ENCODE measurements at places on chromosomes 7 and 10.

GRCh38 chr7:15798081-15798480 lies 111.6 kb upstream of the MEOX2 start:
- no peak for DNase-seq

GRCh38 chr7:99365318-99366141 lies 9.0 kb upstream of the ARPC1B start:
- DNase-seq: peak; percentile 72

GRCh38 chr10:120460776-120461175 lies 3.7 kb downstream of the PLPP4 start:
- DNase-seq: no peak

DNA sequence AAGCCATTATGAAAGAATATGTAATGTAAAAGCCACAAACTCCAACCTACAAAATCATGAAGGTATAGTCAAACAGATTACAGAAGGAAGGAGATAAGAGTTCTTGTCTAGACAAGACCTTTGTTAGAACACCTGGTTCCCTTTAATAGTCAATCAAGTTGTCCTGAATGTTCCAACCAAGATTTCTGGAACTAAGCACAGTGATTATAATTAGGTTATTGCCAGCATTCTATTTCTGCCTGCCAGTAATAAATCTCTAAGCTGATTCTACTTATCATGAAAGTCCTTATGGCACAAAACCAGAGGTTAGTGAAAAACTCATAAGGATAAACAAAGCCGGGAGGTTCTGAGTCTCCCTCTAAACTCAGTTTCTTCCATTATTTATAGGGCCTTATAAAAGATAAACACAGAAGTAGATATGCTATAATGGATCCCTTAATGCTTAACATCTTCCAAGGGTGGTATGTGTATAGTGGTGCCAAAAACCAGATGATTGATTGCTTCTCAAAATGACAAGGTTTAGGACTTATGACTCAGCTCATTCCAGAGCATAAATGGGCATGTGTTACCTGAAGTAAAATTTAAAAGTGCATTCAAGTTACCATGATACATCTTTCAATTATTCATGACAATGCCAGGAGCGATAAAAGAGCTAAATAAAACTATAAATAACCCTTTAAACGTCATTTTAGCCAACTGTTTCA lies 237.2 kb downstream of the CSTF2T start:
- DNase-seq: no peak

DNA sequence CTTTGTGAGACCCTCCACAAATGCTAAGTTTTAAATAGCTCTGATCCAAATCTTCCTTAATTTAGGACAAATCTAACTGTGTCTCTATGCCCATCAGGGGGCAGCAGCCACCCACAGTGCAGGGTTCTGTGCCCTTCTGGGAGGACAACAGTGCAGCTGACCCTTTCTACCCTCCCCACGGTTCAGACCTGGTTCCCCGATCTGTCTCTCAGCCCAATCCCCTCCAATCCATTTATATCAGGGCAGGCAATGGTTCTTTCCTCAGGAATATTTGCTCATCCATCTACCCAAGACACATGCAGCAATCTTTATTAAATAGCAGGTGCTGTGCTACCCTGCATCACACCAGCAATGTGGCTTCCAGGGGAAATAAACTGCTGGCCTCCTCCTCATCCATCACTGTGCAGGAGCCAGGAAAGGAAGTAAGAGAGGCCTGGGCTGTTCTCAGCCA lies 4.0 kb upstream of the RBM28 start:
- peak; percentile 27 for DNase-seq

DNA sequence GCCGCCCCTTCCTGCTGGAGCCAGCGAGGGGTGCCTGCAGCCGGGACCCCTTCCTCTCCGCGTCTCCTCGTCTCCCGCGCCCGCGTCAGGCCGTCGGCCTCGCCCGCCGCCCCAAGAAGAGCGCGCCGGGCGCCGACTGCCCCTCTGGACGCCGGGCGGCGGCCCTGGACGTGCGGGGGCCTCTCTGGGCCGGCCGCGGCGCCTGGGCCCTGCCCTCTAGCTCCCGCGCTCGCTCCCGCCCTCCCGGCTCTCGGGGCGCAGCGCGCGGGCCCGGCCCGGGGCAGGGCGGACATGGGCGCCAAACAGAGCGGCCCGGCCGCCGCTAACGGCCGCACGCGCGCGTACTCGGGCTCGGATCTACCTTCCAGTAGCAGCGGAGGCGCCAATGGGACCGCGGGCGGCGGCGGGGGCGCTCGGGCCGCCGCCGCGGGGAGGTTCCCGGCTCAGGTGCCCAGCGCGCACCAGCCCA lies 704 bp downstream of the ZNRF2 start:
- peak; percentile 22 for DNase-seq

- peak; percentile 18 for DNase-seq
Observed at GRCh38 chr7:140212100-140212881, 35.5 kb upstream of the KDM7A start.

GRCh38 chr10:29174389-29174788 lies 114.5 kb upstream of the LYZL1 start:
- no peak for DNase-seq

DNA sequence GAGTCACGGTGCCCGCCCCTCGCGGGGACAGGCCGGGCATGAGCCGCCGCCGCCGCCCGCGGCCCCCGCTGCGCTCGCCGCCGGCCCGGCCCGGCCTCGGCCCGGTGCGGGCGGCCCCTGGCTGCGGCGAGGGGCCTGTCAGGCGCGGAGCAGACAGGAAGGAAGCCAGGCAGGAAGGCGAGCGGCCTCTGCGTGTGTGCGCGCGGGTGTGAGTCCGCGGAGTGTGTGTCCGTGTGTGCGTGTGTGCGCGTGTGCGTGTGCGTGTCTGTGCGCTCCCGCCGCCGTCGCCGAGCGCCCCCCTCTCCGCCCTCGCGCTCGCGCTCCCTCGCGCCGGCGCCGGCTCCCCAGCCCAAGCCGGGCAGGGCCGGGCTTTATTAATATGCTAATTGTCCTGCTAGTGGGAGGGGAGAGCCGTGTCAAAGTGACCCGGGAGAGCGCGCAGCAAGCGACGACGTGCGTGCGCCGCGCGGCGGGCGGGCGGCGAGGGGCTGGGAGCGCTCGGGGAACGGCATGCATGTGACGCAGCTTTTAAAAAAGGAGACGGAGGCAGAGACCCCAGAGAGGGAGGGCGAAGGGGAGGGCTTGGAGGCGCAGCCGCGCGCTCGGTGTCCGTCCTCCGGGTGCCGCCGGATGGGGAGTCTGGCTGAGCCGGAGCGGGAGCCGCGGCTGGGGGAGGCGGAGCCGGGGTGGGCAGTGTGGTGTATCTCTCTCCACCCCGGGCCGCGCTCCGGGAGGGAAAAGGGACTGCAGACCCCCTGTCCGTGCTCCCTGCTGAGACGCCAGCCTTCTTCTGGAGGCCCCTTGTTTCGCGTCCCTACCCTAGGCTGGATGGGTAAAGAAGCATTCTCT lies at the start of gene LDB1:
Gene LDB1 (minus strand): TSS at position 227 of the 849 bp plus-strand sequence. CDS start 258 bp downstream, outside the sequence.
- DNase-seq: peak; percentile 78

GRCh38 chr10:131102676-131103075 lies 208.8 kb downstream of the TCERG1L start:
- DNase-seq: no peak

- DNase-seq: no peak
Observed at GRCh38 chr7:150801946-150802771, 1.6 kb downstream of the TMEM176A start.

DNA sequence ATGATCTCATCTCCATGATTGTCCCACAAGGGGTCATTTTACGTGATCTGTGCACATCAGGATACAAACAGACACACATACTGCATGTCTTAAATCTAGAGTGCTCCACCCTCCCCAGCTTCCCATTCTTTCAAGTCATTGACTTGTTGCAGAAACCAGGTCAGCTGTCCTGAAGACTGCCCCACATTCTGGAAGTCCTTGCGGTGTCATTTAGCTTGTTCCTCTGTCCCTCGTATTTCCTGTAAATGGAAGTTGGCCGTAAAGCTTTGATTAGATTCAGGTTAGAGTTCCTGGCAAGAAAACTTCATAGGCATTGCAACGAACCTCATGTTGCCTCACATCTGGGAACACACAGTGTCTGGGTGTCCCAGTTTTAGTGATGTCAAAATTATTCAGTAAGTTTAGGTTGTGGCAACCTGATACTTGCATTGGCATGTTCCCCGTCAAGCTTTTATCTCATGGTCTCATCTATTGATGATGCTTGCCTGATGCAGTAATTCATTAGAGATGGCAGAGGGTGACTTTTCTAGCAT lies 417.4 kb upstream of the GALNT17 start:
- no peak for DNase-seq

GRCh38 chr7:29189743-29190201 lies 4.8 kb upstream of the CHN2 start:
- peak; percentile 51 for DNase-seq

DNA sequence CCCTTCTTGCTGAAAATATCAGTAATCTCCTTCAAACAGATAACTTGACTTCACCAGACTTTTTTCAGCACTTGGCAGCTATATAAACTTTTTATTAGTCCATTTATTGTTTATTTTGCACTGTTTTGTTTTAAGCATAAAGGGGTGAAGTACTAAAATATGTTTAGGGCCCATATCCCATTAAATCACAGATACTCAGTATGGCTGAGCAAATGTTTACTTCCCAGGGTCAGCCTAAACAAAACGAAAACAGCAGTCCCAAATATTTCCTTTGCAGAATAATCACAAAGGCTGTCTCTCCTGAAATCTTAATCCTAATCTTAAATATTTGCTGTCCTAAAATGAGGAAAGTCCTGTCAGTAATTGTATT lies 649.6 kb downstream of the TNS3 start:
- DNase-seq: no peak

- no peak for DNase-seq
Observed at GRCh38 chr10:29064680-29065079, 224.2 kb upstream of the LYZL1 start.

- DNase-seq: no peak
Observed at GRCh38 chr7:138975343-138976104, 5.7 kb downstream of the KIAA1549 start.

DNA sequence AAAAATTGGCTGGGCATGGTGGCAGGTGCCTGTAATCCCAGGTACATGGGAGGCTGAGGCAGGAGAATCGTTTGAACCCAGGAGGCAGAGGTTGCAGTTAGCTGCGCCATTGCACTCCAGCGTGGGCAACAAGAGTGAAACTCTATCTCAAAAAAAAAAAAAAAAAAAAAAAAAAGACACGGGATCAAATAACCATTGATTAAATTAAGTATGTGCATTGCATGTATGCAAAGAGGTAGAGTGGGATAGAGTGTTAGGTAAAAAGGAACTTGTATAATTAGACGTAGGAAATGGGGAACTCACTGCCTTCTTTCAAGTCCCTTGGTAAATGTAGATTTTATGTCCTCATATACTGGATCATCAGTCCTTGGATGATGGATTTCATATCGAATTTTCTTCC lies 13.1 kb downstream of the VCL start:
- no peak for DNase-seq

DNA sequence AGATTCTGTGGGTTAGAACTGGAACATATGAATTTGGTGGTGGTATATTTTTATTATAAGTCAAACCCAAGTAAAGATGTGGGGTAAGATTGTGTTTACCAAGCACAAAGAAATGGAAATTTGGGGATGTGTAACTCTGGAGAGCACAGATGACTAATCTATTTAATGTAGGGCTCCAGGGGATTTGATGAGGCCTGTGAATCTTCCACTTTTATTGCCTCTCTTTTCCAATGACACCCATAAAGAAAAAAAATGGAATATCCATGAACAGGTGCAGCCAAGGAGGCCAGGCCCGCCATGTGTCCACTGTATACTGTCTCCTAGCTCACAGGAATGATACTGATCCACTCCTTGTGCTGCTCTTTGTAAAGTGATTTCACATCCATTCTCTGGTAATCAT lies 2.8 kb downstream of the SRGN start:
- no peak for DNase-seq
